ENCODE measurements at places on chromosomes 2 and 18.

DNA sequence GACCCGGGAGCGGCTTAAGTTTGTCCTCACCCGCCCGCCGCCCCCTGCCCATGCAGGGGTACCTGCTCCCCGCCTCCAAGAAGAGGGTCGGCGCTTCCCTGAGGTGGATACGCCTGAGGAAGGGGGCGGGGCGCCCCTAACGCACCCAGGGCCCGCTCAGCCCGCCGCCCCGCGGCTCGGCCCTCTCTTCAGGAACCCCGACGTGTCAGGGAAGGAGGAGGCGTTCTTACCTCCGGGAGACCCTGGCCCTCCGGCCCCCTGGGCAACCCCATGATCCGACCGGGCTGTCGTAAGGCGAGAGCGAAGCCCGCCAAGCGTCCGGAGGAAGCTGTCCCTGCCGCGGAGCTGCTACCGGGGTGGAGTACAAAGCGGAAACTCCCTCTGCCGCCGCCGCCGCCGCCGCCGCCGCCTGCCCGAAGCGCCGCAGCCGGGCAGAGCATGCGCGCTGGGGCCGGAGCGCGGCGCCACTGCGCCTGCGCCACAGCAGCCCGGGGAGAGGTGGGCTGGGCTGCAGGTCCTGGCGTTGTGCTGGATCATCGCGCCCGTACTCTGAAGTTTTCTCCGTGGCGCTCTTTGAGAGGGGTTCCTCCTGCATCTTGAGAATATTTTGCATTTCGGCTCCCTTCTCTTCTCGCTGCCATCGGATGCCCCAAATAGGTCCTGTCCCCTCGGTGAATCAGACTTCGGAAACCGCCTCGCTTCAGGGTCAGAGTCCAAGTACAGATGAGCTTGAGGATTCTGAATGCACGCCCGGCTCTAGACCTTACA is at the start of gene CCDC93:
TSS of gene CCDC93 (minus strand) at position 347 of the 768 bp plus-strand sequence. CDS start at position 272, 75 bp downstream.
- peak; percentile 54 for DNase-seq

GRCh38 chr2:95314598-95314963 is 17.4 kb downstream of the KCNIP3 start:
- no peak for DNase-seq

GRCh38 chr18:26312199-26312598 is 86.0 kb downstream of the TAF4B start:
- no peak for DNase-seq

DNA sequence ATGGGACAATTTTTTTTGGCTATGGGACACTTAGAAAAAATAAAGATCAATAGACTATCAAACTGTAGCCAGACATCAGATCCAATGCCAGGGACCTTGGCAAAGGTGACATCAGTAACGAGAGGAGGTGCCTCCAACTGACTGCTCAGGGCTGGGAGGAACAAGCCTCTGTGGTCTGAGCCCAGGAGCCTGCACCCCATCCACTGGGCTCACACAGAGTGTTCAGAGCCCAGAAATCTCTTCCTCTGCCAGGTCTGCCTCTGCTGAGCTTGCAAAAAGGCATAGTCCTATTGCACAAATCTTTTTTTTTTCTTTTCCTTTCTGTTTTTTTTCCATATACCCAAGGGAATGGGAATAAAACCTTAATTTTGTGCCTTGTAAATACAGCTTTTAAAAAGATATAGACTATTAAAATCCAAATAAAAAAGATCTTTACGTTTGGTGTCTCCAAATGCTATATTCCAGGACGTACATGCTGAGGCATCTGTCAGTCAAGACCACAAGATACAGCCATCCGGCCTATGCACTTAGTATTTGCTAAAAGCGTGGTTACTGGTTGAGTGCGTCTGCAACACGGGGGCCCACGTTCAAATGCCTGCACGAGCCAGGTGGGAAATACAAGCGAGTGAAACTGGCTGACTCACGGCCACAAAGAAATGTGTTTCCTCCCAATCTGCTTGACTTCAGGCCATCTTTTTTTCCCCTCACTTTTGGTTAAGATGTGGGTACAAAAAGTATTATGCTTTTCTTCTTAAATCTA is 7.8 kb upstream of the ARHGAP25 start:
- DNase-seq, result no peak

DNA sequence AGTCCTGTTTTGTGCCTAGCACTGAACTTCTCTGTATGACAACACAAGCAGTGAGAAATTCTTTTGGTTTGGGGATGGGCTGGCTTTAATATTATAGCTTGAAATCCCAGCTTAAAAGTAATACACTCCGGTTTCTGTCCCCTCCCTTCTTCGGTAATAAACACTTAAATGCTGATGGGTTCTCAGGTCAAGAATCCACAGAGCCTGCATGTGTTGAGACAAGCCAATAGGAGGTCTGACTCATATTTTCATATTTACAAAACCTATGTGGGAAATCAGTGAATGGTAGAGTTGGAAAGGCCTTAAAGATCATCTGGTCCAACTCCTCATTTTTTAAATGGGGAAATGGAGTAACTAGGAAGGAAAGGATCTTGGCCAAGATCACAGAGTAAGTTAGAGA is 47.5 kb downstream of the VSNL1 start:
- DNase-seq, result no peak

DNA sequence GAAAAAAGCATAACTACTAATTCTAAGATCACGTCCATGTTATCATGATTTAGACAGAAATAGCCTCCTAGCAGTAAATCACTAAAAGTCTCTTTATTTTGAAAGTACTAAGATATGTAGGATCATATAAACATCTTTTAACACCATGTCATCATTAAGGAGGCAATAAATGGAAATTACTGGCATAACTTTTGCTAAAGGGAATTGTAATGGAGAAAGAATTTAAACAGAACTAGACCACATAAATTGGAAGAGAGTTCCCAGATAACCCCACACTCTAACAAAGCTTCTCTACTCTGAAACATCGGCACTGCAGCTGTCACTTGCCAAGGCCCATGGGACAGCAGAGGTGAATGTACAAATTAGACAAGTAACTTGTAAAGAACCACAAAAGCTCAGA is 29.5 kb downstream of the STK39 start:
- no peak for DNase-seq

- no peak for DNase-seq
Observed at GRCh38 chr2:6999211-6999877, 82.1 kb downstream of the RNF144A start.

- DNase-seq, result no peak
Observed at GRCh38 chr2:183185534-183185933, 61.3 kb downstream of the NUP35 start.

DNA sequence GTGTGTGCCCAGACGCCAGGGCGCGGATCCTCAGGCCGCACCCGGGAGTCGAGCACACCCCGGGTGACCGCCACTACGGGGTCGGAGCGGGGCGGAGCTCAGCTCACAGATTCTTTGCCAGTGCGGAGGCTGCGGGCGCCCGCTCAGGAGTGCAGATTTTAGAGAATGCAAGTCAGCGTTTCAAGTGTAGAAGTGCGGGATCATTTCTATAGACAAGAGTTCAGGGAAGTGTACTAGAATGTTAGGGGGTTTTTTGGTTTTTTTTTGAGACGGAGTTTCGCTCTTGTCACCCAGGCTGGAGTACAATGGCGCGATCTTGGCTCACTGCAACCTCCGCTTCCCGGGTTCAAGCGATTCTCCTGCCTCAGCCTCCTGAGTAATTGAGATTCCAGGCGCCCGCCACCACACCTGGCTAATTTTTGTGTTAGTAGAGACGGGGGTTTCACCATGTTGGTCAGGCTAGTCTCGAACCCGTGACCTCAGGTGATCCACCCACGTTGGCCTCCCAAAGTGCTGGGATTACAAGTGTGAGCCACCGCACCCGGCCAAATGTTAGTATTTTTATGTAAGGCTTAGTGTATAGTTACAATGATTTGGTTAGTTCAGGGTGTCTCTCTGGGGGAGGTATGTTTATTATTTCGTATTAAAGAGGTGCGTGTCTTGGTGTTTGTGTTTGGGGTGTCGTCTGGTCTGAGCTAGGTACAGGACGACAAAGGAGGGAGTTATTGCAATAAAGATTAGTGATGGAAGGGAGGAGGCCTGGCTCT is 619 bp upstream of the FAM168B start:
- peak; percentile 28 for DNase-seq

- DNase-seq, result no peak
Observed at GRCh38 chr2:98826856-98827255, 95.9 kb upstream of the MGAT4A start.

DNA sequence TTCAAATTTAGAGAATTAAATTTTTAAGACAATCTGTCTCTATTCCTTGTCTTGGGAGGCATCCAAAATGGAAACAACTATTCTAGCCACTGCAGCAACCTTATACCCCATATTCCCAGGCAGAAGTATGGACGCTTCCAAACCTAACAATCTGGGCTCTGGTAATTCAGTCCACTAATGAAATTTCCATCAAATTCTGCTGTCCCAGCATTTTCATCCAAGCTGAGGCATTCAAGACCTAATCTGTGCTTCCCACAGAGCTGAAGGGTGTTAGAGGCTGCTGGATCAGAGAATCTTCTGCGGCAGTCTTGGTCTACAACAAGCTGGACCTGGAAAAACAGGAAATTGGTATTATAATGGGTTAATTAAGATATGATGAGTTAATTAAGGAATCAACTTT is 42.5 kb upstream of the CYRIA start:
- DNase-seq, result no peak

DNA sequence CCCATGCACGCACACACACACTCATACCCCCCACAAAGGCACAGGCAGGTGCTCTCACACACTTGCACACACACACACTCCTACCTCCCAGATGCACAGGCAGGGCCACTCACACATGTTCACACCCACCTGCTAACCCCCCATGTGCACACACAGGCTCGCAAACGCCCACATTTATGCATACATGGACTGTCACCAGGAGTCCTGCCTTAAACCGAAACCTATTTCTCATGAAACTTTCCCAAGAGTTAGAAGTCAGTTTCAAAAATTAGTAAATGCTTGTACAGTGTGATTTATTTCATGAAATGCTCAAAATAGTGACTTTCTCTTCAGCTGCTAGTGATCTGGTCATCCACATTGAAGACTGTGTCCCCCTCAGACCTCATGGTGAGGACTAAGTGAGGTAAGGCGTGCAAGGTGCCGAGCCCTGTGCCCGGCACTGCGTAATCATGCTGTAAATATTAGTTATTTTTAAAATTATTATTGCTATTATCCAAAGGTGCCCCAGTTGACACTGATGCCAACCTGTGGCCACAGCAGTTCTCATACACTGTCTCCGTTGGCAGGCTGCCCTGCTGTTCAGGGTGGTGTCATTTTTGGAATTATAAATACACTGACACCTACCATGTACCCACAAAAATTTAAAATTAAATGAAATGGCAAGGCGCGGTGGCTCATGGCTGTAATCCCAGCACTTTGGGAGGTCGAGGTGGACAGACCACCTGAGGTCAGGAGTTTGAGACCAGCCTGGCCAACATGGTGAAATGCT is 12.4 kb downstream of the CNNM4 start:
- no peak for DNase-seq

DNA sequence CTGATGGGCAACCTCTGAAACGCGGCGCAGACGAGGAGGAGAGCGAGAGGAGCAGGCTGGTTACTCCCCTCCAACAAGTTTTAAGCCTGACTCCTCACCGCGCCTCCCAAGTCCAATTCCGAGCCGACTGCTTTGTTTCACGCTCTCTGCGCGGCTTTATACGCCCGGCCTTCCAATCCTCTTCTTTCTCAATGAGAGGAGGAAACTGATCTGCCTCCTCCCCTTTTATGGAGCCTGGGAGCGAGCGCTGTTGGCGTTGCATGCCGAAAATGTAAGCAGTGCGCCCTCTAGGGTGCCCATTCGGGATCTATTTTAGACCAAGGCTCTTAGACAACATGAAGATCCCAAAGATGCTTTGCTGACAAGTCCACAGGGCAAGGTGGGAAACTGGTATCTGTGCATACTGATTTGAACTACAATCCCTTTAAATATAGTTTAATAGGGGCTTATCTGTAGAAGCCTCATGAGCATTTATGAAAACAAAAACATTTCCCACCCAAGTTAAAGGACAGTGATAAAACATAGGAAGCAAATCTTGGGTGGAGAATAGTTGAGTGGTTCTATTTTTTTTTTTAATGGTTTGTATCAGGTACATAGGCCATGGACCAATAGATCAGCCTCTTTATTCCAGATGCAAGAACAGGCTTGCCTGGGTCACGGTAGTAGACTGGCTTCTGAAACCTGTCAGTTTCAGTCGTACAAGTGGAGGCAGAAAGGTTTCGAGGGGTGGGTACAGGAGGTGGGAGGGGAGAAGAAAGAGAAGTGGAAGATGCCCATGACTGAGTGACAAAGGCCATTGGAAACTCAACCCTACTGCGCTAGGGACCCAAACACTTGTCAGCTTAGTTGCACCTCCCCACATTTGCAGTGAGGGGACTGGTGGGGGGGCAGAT is at the start of gene RND3:
TSS of gene RND3 (minus strand) at position 131 of the 893 bp plus-strand sequence. CDS start 250 bp downstream, outside the sequence.
- peak; percentile 96 for DNase-seq

DNA sequence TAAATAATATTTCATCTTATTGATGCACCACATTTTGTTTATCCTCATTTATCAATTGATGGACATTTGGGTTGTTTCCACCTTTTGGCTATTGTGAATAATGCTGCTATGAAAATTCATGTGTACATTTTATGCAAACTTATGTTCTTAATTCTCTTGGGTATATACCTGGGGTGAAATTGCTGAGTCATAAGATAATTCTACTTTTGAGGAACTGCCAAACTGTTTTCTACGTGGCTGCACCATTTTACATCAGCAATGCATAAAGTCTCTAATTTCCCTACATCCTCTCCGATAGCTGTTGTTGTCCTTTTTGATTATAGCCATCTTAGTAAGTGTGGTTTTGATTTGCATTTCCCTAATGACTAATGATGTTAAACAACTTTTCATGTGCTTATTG is 116.5 kb upstream of the DLX2 start:
- no peak for DNase-seq

DNA sequence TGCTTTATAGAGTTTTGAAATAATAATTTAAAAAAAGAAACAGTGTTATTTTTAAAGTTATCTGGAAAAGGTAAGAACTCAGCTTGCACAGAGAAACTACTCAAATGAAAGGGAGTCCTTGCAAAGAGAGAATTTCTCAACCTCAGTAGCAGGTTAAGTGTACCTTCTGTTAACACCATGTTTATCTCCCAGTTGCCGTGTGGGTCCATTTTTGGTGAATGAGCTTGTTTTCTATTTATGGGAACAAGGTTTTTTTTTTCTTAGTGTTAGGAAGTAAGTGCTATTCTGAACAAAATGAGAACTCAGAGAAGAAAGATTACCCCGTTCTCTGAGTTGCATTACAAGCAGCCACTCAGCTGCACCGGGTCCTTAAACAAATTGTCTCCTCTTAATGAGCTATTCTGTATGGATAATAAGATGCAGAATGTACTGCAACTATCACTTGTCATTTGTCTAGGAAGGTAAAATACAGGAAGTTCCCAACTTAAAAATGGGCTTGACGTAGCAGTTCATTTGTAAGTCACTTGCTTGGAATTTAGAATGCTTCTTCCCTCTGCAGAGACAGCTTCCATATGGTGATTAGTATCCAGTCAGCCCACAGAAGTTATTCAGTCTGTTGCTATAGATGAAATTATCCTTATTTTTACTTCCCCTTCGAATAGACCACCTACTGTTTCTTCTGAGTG is 74.9 kb downstream of the LTBP1 start:
- no peak for DNase-seq

DNA sequence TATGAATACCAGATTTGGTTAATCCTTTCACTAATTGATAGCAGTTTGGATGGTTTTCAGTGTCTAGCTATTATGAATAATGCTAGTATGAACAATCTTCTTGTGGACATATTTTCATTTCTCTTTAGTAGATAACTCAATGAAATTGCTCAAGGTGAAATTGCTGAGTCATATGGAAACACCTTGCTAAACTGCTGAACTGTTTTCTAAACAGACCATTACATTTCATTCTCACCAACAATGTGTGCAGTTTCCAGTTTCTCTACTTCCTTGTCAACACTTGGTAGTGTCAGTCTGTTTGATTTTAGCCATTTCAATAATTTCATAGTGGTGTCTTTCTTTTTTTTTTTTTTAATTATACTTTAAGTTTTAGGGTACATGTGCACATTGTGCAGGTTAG is 250.0 kb downstream of the HRH4 start:
- no peak for DNase-seq

GRCh38 chr2:42233976-42234441 is 64.9 kb downstream of the EML4 start:
- DNase-seq, result no peak

Measured in NCI-H748 treated with DMSO at 0.1 percent for 48 hours (cell line).